ENCODE measurements at places on chromosomes 6 and 20.

- DNase-seq = no peak
Measured at GRCh38 chr6:23447731-23448130, 678.3 kb upstream of the NRSN1 start.

GRCh38 chr20:10501402-10501801 lies 66.3 kb downstream of the SLX4IP start:
- no peak for DNase-seq

DNA sequence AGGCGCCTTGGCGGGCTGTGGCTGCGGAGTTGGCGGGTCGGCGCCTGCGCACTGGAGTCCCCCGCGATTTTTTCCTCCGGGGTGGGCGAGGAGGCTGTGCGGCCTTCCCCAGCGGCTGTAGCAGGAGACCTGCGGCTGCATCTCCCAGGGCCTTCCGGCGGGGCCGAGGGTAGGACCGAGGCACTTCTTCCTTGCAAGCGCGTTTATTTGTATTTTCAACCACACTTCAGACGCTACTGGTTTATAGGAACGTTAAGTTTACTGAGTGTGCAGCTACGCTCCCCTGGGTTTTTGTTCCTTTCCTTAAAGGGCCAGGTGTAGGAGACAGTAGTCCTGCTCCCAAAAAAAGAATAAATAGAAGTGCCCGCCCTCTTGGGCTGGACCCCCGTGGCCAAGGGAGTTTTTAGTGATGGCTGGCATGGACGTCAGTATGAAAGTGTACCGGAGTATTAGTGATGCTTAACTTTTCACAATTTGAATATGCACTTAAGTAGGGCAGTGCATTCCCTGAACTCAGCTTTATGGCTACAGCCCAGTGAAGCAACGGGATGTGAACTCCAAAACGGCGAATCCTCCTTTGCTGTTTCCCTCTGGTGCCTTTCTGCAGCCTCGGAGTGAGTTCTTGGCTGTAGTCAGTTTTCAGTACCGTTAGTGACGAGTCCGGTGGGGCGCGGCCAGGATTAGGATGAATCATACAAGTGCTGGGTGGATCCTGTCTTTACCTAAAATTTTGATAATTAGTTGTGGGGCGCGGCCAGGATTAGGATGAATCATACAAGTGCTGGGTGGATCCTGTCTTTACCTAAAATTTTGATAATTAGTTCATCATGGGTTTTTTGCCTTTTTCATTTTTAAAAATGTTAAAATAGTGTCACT lies 1.0 kb upstream of the FBXO5 start:
- DNase-seq = peak; percentile 93

GRCh38 chr20:45283551-45284057 lies 23.0 kb upstream of the RBPJL start:
- no peak for DNase-seq

DNA sequence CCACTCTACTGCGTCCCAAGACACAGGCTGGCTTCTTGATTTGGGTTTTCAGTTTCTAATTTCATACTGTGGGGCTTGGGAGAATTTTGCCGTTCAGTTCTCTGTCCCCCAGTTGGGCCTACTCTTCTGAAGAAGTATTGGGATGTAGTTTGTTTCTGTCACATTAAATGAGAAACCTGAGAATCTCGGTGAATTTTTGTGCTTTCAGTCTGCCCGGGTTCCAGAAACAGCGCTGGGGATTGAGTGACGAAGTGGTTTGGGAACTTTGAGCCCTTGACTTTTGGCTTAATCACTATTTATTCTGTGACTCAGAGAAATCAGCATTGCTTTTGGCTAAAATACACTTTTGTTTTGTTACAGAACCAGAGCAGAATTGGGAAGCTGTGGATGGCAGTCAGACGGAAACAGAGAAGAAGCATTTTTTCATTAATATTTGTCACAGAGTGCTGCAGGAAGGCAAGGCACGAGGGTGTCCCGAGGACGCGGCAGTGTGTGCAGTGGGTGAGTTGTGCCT lies 74.0 kb downstream of the IGF2R start:
- no peak for DNase-seq

DNA sequence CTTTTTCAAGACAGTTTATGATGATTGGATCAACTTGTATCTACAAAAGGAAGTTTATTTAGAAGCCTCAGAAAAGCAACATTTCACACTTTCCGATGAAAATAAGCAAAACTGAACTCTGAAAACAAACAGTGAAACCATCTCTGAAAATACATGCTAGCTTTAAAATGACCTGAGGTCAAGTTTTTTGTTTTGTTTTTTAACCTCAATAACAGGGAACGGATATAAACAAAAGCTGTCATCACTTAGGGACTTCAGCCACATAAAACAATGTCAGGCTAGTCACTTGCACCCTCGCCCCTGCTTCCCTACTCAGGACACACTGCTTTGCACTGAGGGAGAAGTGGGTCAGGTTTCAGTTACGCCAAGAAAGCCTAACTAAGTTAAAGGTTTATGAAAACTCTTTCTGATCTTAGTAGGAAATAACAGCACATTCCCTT lies 11.6 kb downstream of the BACH2 start:
- no peak for DNase-seq

- DNase-seq = no peak
Measured at GRCh38 chr6:159172091-159172491, 2.9 kb downstream of the FNDC1 start.

DNA sequence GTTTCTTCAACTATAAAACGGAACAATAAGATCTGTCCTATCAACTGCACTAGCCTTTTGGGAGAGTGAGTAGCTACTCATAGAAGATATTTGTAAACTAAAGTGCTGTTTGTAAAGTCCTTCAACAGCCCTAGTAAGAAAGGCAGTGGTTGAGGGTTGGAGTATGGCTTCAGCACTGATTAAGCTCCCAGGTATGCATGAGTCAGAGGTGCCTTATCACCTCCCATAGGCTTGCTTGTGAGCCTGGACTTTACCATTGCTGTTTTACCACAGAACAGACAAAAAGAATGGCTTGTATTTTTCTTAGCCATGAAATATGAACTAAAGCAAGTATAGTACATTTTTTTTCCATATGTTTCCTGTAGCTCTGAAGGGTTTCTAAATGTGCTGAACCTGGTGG lies 44.1 kb downstream of the SAMD3 start:
- DNase-seq = no peak

DNA sequence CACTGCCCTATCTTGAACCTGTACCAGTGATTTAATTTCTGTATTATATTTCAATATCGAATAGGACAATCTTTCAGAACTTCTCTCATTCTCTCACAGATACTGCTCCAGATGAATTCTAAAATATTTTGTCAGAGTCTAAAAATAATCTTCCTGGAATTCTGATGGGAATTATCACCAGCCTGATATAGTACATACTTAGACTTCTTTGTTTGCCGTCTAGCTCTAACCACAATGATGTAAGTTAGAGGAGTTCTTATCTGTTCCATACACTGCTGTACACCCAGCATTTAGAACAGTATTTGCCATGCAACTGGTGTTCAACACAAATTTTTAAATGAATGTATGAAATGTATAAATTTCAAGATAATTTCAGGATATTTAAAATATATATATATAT lies 1.3 kb upstream of the HUS1B start:
- DNase-seq = no peak

- no peak for DNase-seq
Measured at GRCh38 chr20:57990396-57990987, 238.0 kb downstream of the ANKRD60 start.

DNA sequence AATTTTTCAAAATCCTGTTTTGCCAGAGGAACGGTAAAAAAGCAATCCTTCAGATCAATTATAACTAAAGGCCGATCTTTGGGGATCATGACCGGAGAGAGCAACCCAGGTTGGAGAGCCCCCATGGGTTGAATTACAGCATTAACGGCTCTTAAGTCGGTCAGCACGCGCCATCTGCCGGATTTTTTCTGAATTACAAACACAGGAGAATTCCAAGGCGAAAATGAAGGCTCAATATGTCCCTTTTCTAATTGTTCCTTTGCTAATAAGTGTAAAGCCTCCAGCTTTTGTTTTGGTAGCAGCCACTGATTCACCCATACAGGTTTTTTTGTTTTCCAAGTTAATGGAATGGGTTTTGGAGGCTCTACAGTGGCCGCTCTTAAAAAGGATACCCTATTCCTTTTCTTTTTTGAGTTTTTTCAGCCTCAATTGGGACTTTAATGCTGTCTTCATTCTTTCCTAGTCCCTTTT lies 16.9 kb upstream of the PTCRA start:
- DNase-seq = peak; percentile 73

DNA sequence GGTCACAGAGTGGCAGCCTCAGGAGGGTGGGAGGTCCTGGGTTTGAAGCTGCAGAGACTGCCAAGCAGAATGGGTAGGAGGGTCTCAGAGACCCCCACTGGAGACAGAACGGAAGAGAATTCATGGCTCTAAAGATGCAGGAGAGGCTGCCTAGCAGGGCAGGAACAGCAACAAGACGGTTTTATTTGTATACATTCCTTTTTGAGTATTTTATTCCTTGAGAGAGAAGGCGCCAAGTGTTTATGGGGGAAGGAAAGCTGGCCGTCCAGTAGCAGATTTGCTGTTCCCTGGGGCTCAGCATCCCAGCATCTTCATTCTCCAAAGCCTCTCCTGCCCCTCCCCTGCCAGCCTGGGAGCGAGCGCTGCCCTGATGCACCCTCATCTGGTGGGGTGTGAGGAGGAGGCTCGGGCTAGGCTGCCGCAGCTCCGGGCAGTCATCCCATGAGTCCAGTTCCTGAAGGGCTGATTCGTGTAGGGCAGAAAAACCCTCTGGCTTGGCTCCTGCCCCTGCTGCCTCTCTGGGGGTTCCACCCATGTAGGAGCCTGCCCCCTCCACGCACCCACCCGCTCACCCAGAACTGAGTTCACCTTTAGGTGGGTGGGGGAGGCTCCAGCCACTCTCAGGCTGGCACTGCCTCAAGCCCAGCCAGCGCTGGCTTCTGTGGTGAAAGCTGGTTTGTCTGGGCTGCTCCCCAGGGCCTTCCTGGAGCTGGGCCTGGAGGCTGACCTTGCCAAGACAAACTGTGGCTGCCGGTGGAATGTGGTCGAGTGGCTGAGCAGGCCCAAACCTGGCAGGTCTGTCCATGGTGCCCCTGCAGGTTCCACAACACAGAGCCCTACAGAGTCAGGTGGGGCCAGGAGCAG lies 32.4 kb downstream of the CPXM1 start:
- no peak for DNase-seq

GRCh38 chr6:158287047-158287446 lies 25.2 kb upstream of the TULP4 start:
- no peak for DNase-seq

DNA sequence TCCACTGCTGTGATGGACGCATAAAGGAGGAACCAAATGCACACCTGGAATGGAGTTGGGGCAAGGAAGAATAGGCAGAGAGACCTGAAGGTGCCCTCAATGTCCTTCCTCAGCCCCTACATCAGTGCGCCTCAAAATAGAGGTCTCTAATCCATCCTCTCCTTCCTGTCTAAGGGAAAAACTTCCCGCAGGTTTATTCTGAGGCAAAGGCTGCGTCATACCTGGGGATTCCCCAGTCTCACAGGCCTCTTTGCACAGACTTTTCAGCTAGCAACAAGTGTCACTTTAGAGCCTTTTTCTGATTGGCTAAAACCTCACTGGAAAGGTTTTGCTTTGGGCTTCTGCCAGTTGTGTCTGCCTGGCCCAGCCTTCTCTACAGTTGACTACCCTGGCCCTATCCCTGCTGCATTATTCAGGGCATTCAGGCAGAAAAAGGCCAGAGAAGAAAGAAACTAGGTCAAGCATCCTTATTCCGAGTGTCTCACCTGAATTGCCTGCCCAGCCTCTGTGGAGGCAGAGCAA lies 1.8 kb upstream of the HLA-DQB1 start:
- no peak for DNase-seq

GRCh38 chr20:32969356-32970114 lies 34.7 kb downstream of the SUN5 start:
- DNase-seq = no peak

GRCh38 chr20:24983896-24984295 lies 8.7 kb downstream of the APMAP start:
- no peak for DNase-seq

GRCh38 chr6:118148561-118148960 lies 241.5 kb downstream of the SLC35F1 start:
- no peak for DNase-seq

DNA sequence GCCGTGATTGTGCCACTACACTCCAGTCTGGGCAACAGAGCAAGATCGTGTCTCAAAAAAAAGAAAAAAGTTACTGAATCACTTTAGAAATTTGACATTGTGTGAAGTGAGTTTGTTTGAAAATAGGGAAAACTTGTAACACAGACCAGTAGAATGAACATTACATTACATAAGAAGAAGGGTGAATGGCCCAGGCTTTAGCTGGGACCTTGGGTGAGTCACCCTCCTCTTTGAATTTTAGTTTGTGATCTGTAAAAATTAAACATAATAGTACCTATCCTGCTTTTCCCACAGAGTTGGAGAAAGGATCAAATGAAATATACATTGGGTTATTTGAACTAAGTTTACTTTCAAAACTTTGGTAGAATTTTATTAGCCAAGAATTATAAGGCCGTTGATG lies 56.3 kb downstream of the KCNS1 start:
- no peak for DNase-seq

DNA sequence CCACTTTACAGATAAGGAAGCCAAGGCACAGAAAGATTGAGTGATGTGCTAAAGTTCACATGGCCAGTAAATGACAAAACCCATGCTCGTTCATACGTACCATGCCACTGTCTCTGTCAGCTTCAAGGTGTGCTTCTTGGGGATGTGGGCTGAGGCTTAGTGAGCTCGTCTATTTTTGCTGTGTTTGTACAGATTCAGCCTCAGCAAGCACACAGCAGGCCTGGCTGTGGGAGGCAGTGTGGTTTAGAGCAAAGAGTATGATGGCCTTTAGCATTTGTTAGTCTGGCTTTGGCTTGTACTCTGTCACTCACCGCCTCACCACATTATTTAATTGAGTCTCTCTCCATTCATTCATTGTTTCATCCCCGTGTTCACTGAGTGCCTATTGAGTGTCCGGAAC lies 55.3 kb downstream of the BMP6 start:
- DNase-seq = no peak

GRCh38 chr6:155274106-155274505 lies 10.3 kb downstream of the CLDN20 start:
- DNase-seq = no peak

DNA sequence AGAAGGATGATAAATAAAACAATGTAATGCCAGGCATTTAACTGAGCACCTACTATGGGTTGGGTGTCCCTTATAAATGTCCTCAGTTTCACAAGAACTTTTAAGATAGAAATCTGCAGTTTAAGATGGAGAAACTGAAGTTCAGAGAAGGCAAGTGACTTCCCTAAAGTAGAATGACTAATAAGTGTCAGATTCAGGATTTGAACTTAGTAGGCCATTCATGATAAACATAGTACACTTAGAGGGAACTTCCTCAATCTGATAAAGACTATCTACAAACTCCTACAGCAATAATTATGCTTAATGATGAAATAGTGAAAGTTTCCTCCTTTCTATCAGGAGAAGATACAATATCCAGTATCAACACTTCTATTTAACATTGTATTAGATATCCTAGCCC lies 43.9 kb downstream of the NCR2 start:
- DNase-seq = no peak

- DNase-seq = no peak
Measured at GRCh38 chr6:111517965-111518364, 34.9 kb upstream of the REV3L start.

- DNase-seq = no peak
Measured at GRCh38 chr20:45469336-45470261, at the start of gene WFDC2. Gene WFDC2 (plus strand): TSS chr20:45469753. CDS start chr20:45469782, 29 bp downstream.

GRCh38 chr6:168243812-168244376 lies 75.7 kb downstream of the DACT2 start:
- DNase-seq = no peak
